Iris pigment epithelial cell (primary cell): ENCODE measurements at places on chromosomes 13 and 19.

GRCh38 chr19:6801485-6802086, 29.1 kb downstream of the VAV1 start:
- DNase-seq, result peak; percentile 22

GRCh38 chr19:41264581-41265394, 616 bp downstream of the HNRNPUL1 start:
- DNase-seq, result peak; percentile 34

DNA sequence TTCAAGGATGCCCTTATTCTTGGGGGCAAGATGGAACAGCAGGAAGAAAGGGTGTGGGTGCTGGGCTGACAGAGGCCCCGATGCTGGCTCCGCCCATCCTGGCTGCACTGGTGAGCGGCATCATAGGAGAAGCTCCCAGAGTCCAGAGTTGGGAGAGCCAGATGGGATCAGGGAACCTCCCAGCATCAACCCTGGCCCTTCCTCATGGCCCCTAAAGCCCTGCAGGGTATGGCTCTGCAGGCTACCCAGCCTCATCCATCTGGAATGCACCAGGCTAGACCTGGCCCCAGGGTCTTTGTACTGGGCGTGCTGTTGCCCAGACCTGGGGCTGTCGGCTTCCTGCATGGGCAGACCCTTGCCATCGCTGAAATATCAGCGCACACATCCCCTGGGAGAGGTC, 7.9 kb upstream of the ELL start:
- no peak for DNase-seq

GRCh38 chr13:21054313-21054712, 7.1 kb downstream of the LATS2 start:
- peak; percentile 48 for DNase-seq

DNA sequence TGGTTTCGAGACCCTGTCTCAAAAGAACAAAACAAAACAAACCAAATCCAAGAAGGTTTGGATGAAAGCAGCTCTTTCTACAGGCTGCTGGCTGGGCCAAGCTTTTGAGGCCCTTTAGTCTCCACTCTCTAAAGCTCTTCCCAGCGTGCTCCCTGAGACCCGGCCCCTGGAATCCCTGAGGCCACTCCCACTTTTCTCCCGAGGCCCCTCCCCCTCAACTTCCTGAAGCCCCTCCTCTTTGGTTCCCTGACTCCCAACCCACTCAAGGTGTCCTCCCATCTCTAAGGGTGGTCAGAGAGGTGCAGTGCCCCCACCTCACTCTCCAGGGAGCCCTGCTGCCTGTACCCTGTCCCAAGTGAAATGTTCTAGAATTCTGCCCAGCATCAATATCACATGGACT, 10.6 kb downstream of the ERICH6B start:
- no peak for DNase-seq

GRCh38 chr13:75071796-75072195, 410.2 kb downstream of the TBC1D4 start:
- no peak for DNase-seq

DNA sequence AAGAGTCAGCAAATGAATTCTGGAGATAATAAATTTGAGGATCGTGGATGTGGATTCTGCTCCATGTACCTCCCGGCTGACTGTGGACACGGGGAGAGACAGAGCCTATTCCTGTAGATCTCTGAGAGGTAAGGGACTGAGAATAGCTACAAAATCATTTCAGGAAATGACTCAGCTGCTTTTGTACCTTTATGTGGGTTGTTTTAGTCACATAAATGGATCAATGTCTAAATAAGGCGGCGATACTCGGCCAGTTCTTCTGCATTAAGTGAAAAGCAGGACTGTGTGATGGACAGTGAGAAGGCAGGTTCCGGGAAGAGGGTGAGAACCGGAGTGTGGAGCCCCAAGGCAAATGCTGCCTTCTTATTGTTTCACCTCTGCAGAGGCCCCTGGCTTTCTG, 128.1 kb downstream of the EFNB2 start:
- peak; percentile 18 for DNase-seq

- no peak for DNase-seq
These were observed 647 bp upstream of the ELF1 start for GRCh38 chr13:41019578-41020347.

GRCh38 chr13:110137680-110138009, 169.3 kb downstream of the COL4A1 start:
- no peak for DNase-seq

DNA sequence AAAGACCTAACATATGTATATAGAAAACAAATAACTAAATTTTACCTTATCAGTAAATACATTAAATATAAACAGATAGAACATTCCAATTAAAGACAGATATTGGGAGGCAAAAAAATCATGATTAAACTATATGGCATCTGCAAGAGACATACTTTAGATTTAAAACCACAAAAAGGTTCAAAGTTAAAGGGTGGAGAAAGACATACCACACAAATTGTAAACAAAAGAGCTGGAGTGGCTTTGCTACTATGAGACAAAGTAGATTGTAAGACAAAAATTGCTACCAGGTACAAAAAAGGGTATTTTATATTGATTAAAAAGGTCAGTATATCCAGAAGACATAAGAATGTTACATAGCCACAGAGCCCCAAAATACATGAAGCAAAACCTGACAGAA, 200.2 kb downstream of the KCNRG start:
- peak; percentile 65 for DNase-seq

GRCh38 chr19:53597023-53597422, 34.8 kb upstream of the DPRX start:
- DNase-seq, result no peak

DNA sequence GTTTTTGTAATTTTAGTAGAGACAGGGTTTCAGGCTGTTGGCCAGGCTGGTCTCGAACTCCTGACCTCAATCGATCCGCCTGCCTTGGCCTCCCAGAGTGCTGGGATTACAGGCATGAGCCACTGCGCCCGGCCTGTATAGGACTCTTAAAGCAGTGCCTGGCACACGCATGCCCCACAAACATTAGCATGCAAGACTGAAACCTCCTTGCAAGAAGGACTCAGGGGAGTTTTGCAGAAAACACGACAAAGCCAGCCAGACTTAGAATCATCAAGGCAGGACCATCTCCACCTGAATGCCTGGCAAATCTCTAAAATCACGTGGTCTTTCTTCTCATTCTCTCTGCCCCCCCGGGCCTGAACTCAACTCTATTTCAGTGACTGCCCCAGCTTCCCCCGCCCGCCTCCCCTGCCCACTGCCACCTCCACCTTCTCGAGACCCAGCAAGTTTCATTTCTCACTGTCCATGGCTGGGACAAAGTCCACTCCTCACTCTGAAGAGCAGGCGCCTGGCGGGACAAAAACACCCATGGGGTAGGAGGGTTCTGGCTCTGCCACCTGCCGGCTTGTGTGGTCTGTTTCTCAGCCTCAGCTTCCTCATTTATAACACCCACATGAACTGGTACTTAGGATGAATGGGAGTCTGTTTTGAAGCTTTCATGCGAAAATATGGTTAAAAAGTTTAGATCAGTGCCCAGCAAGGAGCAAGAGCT, 2.4 kb downstream of the TICAM1 start:
- DNase-seq, result no peak

GRCh38 chr13:50707628-50708027, 135.9 kb downstream of the DLEU7 start:
- DNase-seq, result no peak

DNA sequence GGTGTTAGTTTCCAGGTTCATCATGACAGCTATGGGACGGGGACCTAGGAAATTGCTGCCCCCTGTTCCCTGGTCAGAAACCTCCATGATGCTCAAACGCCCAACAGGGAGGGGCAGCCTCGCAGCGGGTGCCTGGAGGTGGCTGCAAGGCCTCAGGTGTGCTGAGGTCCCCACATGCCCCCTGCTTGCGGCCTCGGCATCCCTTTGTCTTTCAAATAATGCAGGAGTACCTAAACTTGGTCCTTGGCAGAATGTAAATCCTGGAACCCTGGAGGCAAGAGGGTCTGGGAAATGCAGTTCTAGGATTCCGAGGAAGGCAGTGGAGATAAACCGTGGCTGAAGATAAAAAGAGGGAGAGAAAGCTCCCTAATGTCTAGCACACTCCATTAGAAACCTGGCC, 52.4 kb downstream of the SKA3 start:
- DNase-seq, result no peak

DNA sequence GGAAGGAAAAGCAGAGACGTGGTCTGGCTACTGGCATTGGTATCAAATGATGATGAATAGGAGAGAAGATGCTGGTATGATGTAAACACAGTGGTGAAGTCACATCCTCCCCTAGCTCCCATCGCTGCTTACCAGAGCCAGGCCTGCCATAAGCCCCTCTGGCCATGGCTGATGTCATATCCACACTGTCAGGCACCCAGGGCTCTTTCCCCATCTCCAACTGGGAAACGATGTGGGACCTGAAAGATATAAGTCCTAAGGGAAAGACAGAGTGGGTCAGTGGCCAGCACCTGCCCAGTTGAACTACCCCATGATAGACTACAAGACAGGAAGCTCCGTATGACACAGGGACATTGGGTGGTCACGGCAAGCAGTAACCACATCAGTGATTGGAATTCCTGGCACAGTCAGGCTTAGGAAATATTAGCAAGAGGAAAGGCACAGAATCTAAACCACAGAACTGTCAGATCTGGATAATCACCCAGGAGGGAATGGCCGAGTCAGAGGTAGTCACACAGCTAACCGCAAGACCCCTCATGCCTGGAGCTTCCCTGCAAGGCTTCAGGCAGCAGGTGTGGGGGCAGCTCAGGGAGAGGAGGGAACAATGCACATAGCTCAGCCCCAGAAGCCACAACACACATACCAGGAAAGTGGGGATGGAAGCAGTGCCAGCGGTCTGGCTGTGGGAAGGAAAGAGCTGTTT, 3.8 kb downstream of the ZNF792 start:
- DNase-seq, result peak; percentile 49

DNA sequence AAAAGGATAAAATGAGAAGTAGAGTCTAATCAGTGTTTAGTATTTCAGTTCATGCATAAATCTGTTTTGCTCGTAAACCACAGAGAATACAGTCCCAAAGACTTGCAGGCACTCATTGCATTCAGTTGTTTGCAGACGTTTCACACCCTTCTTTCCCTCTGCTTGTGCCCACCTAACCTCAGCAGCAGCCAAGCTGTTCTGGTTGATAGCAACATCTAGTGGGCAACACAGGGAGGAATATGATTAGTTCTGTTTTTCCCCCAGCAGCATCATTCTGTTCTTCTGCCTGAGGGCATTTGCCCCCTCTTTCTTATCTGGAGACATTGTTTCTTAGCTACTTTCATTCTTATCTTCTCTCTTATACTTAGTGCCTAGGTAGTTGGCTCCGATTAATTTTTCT, 135.6 kb downstream of the PAN3 start:
- no peak for DNase-seq

DNA sequence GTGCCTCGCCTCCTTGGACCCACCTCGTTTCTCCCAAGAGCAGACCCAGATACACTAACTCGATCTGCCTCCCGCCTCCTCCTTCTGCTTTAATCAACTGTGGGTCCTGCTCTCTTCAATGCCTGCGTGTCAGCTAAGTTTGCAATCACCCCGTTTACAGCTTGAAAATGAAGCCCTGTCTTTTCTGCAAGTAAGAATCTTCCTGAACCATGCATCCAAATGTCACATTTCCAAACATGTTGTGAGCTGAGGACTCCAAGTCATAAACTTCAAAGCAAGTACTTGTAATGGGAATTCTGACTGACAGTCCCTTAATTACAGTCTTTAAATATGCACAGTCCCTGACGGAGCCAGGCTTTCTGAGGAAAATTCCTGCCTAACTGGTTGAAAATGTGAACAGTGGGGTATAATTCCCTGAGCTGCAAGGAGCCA, 154.9 kb upstream of the UQCRFS1 start:
- DNase-seq, result no peak

- peak; percentile 89 for DNase-seq
These were observed 27.7 kb upstream of the MBNL2 start for GRCh38 chr13:97194479-97194878.

GRCh38 chr19:6260376-6260775, 19.4 kb downstream of the MLLT1 start:
- DNase-seq, result no peak

DNA sequence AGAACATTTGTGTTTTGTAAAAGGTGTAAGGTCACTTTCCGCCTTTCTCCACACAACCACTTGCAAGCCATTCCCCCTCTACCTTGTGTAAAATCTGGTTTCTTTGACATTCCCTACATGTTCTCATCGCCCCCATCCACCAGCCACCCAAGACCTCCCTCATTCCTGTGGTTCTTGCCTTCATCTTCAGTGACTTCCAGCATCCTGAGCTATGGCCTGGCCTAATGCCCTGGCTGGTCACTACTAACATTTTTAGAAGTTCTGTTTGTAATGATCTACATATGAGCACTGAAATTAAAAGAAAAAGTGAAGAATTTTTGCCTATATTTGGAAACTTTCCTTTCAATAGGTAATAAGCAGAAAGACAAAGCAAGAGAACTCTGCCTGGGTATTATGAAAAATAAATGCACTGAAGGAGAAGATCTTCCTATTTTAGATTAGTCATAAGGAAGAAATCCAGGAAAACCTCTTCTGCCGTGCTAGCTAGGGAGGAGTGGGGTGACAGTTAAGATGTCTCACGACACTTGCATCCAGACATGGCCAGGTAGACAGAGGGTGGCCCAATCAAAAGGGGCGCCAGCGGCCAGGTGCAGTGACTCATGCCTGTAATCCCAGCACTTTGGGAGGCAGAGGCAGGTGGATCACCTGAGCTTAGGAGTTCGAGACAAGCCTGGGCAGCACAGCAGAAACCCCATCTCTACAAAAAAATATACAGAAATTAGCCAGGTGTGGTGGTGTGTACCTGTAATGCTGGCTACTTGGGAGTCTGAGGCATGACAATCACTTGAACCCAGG, 28.1 kb upstream of the MPHOSPH8 start:
- peak; percentile 20 for DNase-seq

DNA sequence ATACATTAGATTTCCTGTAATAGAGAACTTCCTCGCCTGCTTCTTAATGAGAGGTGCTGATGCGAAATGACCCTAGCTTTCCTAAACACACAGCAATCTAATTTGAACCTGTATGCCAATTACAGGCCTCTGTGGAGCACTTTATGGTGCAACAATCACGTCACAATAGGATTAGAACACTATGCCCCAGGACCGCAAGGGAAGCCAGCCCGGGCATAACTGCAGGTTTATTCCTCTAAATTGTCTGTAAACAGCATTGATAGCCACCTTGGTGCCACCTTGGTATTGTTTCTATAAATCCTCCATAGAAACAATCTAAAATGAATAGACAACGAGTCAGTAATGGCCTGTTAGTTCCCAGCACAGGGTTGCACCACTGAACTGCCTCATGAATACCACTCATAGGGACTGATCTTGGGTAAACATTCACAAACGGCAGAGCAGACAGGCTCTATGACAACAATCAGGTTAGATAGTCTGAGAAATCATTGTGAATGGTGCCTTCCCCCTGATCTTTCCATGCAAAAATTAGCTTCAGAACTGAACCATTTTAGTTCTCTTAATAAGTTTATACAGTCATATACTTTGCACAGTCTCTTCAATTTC, 182.5 kb upstream of the OBI1 start:
- DNase-seq, result no peak

GRCh38 chr13:33537026-33537425, 251.5 kb upstream of the STARD13 start:
- DNase-seq, result peak; percentile 97

GRCh38 chr13:48260970-48261369, 28.0 kb downstream of the ITM2B start:
- no peak for DNase-seq
